ENCODE measurements at places on chromosomes 5 and 9.
A peak's percentile ranks its signal among the peaks of the same experiment; 100 is the strongest.

- no peak for DNase-seq
Measured at GRCh38 chr5:3741374-3741770, 145.7 kb downstream of the IRX1 start.

GRCh38 chr5:95809414-95809960 is 13.0 kb downstream of the GLRX start:
- no peak for DNase-seq

DNA sequence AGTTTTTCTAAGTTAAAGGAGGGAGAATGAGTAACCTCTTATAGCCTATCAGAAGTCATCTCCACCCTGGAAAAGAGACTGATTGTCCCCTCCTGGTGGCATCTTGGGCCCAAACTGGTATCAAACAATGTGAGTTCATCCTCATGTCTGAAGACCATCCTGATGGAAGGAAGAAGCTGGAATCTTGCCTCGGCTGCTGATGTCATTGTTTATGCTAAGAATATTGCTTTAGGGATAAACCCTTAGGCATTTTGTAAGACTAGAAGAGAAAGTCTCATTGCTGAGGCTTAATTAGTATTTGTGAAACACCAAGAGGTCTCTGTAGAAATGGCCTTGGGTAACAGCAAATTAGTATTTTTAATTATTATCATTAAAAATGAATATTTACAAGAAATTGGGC is 65.7 kb upstream of the KCNN2 start:
- DNase-seq: peak; percentile 3

DNA sequence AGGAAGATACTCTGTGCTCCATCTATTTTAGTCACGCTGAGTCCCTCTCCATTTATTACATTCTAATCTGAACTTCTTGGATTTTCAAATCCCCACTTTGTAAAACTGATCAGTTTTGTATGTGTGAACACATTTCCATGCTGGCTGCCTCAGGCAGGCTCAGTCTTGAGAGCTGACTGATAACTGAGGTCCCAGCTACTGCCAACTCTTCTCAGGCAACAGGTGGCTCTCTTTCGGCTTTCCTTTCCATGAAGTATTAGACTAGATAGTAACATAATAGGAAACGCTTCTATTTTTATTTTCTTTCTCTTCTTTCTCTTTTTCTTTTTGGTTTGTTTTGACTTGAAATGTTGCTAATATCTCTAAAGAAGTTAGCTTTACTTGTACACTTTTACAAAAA is 138.4 kb downstream of the TARS1 start:
- DNase-seq: no peak

GRCh38 chr9:8168916-8169438 is 369.4 kb upstream of the DMAC1 start:
- no peak for DNase-seq

DNA sequence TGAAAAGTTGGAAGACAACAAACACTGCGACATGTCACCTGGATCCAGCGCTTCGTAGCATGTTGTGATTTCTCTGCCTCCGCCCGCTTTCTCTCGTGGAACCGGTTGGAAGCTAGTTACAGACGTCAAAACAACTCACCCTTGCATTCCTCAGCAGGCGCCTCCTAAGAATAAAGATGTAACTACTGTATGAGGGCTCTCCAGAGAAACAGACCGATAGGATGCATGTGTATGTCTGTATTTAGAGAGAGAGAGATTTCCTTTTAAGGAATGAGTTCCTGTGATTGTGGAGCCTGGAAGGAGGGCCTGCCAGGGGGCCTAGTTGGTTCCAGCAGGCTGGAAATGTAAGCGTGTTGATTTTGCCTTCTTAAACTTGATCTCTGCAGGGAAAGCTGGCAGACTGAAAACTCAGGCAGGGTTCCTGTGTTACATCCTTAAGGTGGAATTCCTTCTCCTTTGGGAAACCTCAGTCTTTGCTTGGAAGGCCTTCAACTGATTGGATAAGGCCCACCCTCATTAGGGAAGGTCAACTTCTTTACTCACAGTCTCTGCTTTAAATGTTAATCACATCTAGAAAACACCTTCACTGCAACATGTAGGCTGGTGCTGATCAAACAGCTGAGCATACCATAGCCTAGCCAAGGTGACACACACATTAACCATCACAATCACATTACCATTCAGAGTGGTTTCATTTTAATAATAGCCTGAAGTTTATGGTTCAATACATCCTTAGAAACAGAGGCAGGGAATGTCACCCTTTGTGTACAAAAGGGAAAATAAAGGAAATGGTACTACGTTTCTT is 163.8 kb downstream of the SYK start:
- DNase-seq: peak; percentile 82

DNA sequence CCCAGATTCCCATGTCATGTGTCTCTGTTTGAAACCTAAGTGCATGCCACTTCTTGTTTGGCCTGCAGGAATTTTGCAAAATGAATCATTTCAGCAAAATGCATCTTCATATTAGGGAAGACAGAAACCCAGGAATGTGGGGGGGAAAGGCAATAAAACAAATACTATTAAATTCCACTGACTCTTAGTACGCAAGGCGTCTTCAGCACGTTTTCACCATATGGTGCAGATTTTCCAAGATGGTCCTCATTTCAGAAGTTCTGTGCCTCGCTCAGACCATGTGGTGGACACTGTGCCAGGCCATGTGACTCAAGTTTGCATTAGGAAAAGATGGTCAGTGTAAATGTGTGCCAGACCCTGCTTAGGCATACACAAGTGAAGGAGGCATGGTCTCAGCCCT is 184.0 kb downstream of the ACTL7B start:
- peak; percentile 97 for DNase-seq

DNA sequence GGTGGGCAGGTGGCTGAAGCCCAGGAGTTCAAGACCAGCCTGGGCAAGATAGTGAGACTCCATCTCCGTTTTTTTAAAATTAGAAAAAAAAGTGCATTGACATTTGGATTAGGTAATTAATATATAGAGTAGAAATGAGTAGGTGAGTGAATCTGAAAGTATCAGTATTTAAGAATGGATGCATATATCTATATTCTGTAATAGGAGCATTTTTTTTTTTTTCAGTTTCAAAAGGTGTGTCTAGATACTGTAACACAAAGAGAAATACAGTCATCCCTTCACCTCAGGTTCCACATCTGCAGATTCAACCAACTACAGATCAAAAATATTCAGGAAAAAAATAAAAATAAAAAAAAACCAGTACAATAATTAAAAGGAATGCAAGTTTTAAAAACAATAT is 50.8 kb downstream of the RBM27 start:
- DNase-seq: no peak

DNA sequence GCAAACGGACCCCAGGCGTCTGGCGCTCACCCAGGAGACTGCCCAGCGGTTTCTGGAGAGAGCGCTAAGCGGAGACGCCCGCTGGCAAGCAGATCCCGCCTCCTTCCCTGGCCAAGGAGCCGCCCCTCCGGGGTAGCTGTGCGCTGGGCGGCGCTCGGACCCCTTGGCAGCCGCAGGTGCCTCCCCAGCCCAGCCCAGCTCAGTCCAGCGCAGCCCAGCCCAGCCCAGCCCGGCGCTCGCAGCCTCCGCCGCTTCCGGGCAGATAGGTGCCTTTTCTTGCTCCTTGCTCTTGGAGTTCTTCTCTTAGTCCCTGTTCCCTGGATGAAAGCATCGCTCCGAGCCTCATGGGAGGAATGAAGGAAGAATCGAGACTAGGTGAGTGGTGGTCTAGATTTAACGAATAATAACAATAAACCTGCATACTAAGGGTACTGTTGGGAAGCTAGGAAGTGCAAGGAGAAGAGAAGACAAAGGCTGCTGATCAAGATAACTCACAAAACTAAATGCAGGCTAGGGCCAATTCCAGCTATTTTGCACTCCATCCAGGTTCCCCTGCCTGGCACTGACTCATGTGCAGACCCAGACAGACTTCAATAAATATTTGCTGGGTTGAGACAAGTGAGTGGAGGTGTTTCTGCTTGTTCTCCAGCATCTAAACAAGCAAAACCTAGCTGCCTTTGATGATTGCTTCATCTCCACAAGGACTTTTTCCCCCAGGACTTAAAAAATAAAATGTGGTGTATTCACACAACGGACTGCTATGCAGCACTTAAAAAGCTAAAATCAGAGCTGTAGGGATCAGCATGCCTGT is at the start of gene STK32A:
STK32A (plus strand) TSS at position 202 of the 811 bp plus-strand sequence. CDS start 4,609 bp downstream, outside the sequence.
- peak; percentile 0 for DNase-seq

Data from fibroblast of skin of right biceps (primary cell).